ENCODE measurements at places on chromosomes 11 and 22.
A peak's percentile ranks its signal among the peaks of the same experiment; 100 is the strongest.

GRCh38 chr11:64400667-64401066, 41.7 kb downstream of the RPS6KA4 start:
- DNase-seq = no peak

- DNase-seq = no peak
Measured at GRCh38 chr22:28243539-28243938, 324.5 kb upstream of the PITPNB start.

DNA sequence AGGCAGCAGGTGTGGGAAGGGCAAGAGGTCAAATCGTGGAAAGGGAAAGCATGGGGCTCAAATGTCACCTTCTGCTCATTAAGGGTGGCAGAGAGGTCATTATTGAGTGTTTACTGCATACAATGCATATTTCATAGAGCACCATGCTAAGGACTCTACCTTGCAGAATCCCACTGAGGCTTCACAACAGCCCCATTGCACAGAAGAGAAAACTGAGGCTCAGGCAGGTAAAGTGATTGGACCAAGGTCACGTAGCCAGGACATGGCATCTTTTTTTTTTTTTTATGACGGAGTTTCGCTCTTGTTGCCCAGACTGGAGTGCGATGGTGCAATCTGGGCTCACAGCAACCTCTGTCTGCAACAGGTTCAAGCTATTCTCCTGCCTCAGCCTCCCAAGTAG, 7.8 kb downstream of the FLRT1 start:
- no peak for DNase-seq

DNA sequence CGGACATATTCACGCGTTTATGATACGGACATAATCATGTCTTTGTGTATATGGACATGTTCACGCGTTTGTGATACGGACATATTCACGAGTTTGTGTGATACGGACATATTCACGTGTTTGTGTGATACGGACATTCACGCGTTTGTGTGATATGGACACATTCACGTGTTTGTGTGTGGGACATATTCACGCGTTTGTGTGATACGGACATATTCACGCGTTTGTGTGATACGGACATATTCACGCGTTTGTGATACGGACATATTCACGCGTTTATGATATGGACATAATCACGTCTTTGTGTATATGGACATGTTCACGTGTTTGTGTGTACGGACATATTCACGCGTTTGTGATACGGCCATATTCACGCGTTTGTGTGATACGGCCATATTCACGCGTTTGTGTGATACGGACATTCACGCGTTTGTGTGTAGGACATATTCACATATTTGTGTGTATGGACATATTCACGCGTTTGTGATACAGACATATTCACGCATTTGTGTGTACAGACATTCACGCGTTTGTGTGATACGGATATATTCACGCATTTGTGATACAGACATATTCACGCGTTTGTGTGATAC, 24.9 kb downstream of the PTDSS2 start:
- no peak for DNase-seq

DNA sequence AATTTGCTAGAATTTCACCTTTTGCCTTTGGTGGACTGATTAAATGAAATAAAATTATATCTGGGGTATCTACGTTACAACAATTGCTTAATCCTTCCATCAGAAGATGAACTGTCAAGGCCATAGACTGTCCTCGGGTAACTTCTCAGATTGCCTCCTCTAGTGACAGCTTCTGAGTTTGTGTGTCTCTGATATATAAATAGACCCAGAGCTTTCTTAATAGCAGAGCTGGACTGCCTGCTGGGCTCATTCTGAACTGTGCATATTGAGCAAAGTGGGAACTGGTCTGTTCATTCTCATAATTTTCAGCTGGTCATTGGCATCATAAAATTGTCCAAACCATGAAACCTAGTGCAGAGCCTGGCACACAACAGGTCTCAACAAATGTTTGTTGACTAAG, 99.1 kb upstream of the GRAMD1B start:
- DNase-seq = no peak

GRCh38 chr11:58902881-58903280, 36.4 kb upstream of the GLYATL1 start:
- no peak for DNase-seq

DNA sequence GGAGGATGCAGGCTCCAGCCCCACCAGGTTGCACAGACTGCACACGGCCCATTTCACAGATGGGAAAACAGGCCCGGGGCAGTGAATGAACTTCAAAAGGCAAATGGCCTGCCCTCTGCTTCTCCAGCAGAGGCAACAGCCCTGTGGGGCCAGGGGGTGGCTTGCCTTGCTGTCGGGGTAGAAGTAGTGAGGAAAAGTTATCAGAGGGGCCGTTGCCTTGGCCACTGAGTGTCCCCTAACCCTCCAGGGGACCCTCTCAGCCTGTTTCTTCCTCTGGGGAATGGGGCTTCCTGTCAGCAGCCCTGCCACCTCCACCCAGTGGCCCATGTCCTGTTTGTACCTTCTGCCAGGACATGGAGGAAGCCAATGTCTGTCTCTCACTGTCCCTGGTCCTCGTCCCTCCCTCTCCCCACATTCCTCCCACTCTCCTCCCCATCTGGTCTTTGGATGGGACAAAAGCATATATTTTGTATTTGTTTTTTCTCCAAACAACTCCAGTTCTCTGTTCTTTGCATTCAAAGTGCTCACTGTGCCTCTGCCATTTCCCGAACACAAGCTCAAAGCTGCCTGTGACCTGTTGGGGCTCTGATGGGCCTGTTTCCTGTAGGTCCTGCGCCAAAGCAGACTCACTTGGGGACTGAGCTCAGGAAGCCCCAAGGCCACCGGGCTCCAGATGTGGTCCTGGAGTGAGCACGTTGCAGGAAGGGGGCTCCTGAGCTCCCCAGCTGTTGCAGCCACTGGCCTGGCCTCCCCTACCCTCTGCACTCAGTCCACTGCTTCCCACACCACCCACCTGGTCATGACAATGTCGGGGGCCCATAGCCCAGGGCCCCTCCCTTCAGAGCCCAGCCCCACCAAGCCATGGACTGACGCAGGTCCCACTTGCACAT, 9.5 kb downstream of the MAP4K2 start:
- no peak for DNase-seq

DNA sequence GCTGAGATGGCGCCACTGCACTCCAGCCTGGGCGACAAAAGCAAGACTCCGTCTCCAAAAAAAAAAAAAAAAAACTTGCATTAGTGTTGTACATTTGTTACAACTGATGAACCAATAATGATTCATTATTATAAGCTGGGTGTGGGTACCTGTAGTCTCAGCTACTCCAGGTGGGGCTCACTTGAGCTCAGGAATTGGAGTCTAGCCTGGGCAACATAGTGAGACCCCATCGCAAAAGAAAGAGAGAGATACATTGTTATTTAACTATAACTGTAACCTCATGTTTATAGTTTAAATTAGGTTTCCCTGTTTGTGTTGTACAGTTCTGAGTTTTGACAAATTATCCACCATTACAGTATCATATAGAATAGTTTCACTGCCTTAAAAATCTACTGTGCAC, 38.6 kb downstream of the KDM2A start:
- DNase-seq = no peak

GRCh38 chr11:25057861-25058260, 561.0 kb downstream of the LUZP2 start:
- DNase-seq = no peak

DNA sequence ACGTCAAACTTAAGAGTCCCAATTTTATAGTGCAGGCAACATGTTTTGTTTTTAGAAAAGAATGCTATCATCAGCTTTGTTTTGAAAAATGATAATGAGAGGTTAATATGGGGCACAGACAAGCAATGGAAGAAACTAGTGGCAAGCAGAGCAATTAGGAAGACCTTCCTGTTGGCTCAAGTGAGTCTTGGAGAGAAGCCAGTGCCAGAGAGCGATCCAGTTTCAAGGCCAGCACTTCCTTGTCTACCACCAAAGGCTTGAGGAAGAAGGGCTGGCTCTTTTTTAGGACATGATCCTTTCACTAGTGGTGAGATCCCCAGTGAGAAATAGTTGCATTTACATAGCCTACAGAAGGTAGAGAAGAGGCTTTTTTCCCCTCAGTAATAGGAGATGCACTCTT, 1340.7 kb downstream of the LRRC4C start:
- no peak for DNase-seq

DNA sequence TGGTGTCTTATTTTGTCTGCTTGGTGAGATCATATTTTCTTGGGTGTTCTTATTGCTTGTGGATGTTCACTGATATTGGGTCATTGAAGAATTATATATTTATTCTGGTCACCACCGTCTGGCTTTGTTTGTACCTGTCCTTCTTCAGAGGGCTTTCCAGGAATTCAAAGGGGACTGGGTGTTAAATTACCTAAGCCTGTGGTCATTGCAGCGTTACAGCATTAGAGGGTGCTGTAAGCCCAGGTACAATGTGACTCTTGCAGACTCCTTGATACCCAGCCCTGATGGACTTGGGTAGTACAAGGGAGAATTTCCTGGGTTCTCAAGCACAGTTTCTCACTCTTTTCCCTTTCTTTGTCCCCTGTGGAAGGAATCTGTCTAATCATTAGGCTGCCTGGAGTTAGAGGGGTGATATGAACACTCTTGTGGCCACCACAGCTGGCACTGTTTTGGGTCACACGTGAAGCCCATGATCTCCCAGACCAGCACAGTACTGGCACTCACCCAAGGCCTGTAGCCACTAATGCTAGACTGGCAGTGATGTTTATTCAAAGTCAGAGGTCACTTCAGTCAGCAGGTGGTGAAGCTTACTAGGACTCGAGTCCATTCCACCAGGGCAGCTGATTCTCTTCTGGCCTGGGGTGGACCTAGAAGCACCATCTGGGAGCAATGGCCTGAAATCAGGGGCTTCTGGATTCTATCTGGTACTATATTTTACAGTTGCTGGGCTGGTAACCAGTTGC, 56.1 kb upstream of the NARS2 start:
- no peak for DNase-seq

DNA sequence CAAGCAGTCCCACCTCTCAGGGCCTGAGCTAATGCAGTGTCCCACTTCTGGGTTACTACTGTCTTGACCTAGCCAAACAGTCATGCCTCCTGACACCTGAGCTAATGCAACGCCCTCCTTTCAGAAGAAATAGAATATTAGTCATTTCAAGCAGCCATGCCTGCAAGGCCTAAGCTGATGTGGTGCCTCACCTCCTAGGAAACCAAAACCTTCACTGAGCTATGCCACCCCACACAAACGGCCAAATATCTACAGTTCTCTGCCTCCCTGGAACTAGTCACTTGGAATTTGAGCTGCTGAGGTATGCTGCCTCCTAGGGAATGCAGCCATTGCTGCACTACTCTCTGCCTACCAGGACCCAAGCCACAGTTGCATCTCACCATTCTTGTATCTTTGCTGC, 8.3 kb upstream of the MS4A6E start:
- no peak for DNase-seq

DNA sequence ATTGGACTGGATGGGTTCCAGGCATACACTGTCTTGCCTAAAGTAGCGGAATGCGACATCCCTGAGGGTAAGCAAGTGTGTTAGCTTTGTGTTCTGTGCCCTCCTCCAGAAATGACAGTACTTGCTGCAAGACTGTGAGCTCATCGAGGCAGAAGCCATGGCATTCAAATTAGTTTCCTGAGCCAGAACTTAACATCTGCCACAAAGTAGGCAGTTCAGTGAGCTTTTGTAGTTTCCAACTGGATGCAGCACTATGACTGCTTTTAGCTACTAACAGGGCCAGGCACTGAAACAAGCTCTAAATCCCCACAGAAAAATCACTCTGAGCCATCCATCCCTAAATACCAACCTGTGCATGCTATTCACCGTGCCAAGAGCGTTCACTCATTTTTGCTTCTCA, 1.2 kb upstream of the FAR1 start:
- peak; percentile 67 for DNase-seq

DNA sequence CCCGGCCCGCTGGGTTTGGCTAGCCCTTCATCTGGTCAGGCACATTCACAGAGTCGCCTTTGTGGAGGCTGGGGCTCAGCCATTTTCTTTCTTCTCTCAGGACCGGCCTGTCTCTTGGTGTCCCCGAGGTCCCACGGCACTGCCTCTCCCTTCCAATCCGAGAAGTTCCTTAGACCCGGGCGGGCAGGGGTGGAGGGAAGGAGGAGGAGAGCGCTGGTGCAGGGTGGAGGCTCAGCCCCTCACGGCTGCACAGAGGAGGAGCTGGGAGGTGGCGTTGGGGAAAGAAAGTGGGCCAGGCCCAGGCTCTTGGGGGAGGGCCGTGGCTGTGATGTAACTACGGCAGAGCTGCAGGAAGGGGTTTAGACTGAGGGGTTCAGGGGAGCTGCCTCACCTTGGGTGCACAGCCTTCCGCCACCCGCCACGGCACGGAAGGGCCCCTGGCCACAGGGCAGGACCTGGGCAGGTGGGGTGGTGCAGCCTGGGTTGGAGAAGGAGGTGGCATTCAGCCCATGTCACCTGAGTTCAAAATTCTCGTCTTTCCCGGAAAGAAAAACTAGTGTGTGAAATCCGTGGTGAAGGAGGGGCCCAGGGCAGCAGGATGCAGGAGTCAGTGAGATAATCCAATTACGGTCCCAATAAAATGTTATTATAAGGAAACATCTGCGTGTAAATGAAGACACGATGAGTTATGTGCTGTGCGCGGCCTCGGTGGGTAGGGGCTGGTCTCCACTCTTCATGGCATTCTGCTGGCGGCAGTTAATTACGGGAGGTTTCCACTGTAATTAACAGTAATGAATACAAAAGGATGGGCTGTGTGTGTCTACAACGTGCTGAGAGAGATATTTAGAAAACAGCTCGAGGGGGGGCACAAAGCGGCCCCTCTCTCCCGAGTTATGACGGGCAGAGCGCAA, 1.7 kb downstream of the BRSK2 start:
- DNase-seq = no peak

GRCh38 chr11:35168671-35169070, 29.7 kb downstream of the CD44 start:
- DNase-seq = no peak

- no peak for DNase-seq
Measured at GRCh38 chr22:39379756-39380730, 19.5 kb upstream of the TAB1 start.

- no peak for DNase-seq
Measured at GRCh38 chr11:33999393-33999792, 52.1 kb upstream of the CAPRIN1 start.

DNA sequence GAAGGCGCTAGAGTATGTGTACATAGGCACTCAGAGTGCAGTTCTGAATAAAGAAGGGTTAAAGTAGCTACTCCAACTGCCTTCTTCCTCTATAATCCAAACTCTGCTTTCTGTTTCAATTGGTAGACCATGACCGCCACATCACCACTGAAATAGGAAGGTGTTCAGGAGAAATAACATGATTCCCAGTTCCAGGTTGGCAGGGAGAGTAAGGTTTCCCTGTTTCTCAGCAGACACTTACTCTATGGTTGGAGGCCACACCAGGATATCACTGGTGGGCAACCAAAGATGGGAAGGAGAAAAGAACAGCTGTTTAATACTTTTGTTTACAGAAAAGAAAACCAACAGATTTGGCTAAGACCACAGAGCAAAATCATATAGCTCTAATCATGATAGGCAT, 37.9 kb downstream of the PAK1 start:
- no peak for DNase-seq

DNA sequence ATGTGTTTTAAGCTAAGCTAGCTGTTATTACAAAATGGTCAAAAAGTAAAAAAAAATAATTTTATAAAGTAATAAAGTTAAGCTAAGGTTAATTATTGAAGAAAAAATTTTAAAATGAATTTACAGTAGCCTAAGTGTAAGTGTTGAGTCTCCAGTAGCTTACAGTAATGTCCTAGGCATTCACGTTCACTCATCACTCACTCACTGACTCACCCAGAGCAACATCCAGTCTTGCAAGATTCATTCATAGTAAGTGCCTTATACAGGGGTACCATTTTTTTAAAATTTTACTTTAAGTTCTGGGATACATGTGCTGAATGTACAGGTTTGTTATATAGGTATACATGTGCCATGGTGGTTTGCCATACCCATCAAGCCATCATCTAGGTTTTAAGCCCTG, 11.6 kb upstream of the OOSP4B start:
- DNase-seq = no peak

- DNase-seq = no peak
Measured at GRCh38 chr22:24054356-24054755, 43.3 kb downstream of the CABIN1 start.

All from NCI-H1694 treated with DMSO at 0.1 percent for 48 hours (cell line).